Activated naive CD8-positive, alpha-beta T cell treated with anti-CD3 and anti-CD28 coated beads for 36 hours (primary cell): ENCODE measurements at places on chromosomes 2 and 18. TPM values are rescaled to one million over a fixed set of nuclear protein-coding genes. Genes with fewer than 3 reads are reported as not detected.

COMMD1 gene
- total RNA-seq, result 29.1 TPM

- no peak overlapping the region for H3K4me3 ChIP-seq
- no peak overlapping the region for H3K27ac ChIP-seq
- peaks cover 4% of the 10 kb centered on the region for H3K36me3 ChIP-seq
- H3K4me1 ChIP-seq, result no peaks in the 10 kb centered on the region
- peaks cover 7% of the 10 kb centered on the region for H3K27me3 ChIP-seq
- DNase-seq, result no peak
Measured at GRCh38 chr2:3131636-3132326, 245.8 kb downstream of the EIPR1 start.

- peaks cover 6% of the 10 kb centered on the region for H3K36me3 ChIP-seq
- peaks cover 1% of the 10 kb centered on the region for H3K27me3 ChIP-seq
- H3K27ac ChIP-seq, result peak overlapping the region; percentile 70
- H3K4me3 ChIP-seq, result no peak overlapping the region
Measured at GRCh38 chr2:38551746-38552145, 51.0 kb downstream of the HNRNPLL start.

GRCh38 chr2:9095690-9096089 lies 92.2 kb upstream of the MBOAT2 start:
- no peaks in the 10 kb centered on the region for H3K36me3 ChIP-seq
- peaks cover 10% of the 10 kb centered on the region for H3K4me1 ChIP-seq
- H3K27me3 ChIP-seq, result peaks cover 43% of the 10 kb centered on the region
- no peak overlapping the region for H3K4me3 ChIP-seq
- no peak for DNase-seq
- H3K27ac ChIP-seq, result no peak overlapping the region

PUS10 gene
- total RNA-seq, result 9.5 TPM

CYP27C1 gene
- not detected for total RNA-seq

WNT10A gene
- 7.1 TPM for total RNA-seq

- no peaks in the 10 kb centered on the region for H3K27me3 ChIP-seq
- H3K27ac ChIP-seq, result peak overlapping the region; percentile 70
- peaks cover 61% of the 10 kb centered on the region for H3K4me1 ChIP-seq
Measured at GRCh38 chr2:10446631-10447030, 1.5 kb downstream of the ODC1 start.
